HS-5 (cell line): ENCODE measurements at places on chromosomes 1 and 21.

GRCh38 chr1:69400128-69400527 lies 167.6 kb upstream of the LRRC7 start:
- no peak for DNase-seq

GRCh38 chr1:166470441-166470840 lies 303.6 kb upstream of the FAM78B start:
- no peak for DNase-seq

- DNase-seq, result no peak
These were observed 84.9 kb upstream of the CD1D start for GRCh38 chr1:158095737-158096335.

GRCh38 chr1:212678456-212679410 lies 20.9 kb downstream of the BATF3 start:
- no peak for DNase-seq

DNA sequence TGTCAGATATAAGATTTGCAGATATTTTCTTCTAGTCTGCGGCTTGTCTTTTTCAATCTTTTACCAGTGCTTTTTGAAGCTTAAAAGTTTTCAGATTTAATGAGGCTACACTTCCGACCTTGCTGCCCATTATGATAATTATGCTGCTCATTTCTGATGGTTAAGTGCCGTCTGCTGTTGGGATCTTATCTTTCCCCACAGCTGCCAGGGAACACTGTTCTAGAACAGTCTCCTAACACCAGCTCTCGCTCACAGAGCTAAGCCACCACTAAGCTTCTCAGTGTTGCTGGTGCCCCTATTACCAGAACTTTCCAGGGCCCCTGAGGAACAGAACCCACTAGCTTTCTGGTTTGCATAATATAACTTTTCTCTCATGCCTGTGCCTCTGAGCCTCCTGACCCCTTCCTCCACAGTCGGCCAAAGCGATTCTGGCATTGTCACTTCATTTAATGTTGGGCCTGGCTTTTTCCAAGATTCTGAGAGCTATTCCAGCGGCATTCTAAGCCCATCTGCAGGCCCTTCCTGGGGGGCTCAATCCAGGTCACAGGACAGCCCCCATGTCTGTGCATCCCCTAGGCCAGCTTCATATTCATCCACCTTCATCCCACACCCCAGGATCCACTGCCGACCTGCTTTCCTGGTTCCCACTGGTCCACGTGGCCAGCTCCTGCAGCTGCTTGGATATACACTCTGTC lies 237.0 kb downstream of the PTPRU start:
- no peak for DNase-seq

GRCh38 chr21:28439788-28440187 lies 552.9 kb downstream of the LTN1 start:
- DNase-seq, result no peak

GRCh38 chr1:55970526-55971110 lies 608.7 kb downstream of the PLPP3 start:
- no peak for DNase-seq

GRCh38 chr1:2228694-2229036 lies 546 bp downstream of the SKI start:
- no peak for DNase-seq

GRCh38 chr1:155022136-155022926 lies 11.2 kb downstream of the DCST2 start:
- no peak for DNase-seq

DNA sequence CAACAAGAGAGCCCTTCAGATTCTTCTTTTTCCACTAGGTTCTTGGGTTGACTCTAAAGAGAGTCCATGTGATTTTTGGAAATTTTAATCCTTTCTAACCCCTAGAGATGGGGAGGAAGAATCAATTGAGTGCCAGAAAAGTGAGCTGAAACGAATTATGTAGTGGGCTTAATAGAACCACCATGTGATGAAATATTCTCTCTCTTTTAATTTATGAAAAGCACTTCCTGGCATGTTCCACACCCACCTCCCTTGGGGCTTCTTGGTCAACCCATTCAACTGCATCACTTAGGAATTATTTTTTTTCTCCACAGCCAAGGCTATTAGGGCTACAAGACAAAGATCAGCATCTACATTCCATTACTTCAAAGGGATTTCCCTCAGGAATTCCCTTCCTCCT lies 79.6 kb downstream of the ZC3H11B start:
- DNase-seq, result no peak

GRCh38 chr1:37792943-37793686 lies 532 bp upstream of the MANEAL start:
- no peak for DNase-seq

DNA sequence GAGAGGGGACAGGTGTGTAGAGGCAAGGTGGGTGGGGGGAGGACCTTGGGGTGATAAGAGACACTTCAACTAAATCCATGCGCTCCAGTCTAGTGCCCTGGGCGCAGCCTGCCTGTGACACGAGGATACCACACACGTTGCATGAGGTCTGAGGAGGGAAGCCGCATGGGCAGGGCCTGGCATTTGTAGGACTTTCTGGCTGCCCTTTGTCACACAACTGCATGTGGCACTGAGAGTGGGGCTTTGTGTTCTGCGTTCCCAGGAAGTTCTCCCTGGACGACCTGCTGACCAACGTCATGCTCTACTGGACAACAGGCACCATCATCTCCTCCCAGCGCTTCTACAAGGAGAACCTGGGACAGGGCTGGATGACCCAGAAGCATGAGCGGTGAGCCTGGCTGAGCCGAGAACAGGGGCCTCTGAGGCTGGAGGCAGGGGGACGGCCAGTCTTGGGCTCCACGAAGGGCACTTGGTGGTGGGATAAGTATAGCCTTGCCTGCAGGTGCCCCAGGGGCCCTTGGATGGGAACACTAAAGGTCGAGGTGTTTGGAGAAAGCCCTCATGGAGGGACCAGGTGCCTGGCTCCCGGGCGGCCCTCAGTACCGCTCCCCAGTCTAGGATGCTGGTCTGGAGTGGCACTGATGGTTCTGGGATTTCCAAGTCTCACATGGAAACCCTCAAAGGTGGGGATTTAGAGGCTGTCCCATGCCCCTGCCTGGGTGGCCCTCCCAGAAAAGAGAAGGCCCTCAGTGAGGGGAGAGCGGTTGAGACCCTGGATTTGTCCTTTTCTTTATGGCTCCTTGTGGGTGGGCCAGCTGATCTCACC lies 34.5 kb downstream of the EPHX1 start:
- DNase-seq, result no peak

- DNase-seq, result no peak
These were observed 80.8 kb upstream of the POU3F1 start for GRCh38 chr1:38127428-38127827.

- DNase-seq, result no peak
These were observed 10.3 kb downstream of the LMNA start for GRCh38 chr1:156124557-156125483.

DNA sequence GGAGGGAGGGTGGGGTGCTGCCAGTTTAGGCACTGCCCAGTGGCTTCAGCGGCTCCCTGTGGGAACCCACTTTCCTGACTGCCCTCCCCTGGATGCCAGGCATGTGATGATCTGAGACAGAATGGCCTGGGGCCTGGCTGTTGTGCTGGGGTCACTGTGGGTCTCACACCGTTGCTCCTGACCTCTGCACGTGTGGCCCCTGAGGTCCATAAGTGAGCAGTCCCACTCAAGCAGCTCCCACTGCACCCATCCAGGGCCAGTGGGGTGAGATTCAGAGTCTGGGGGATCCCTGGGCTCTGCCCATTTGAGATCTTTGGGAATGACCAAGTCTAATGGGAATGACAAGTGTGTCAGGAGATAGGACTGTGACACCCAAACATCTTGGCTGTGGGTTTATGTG lies 18.0 kb downstream of the PODN start:
- no peak for DNase-seq
